ENCODE measurements at places on chromosomes 1 and 21.

- no peak for DNase-seq
Observed at GRCh38 chr1:90621986-90622385, 95.1 kb downstream of the BARHL2 start.

DNA sequence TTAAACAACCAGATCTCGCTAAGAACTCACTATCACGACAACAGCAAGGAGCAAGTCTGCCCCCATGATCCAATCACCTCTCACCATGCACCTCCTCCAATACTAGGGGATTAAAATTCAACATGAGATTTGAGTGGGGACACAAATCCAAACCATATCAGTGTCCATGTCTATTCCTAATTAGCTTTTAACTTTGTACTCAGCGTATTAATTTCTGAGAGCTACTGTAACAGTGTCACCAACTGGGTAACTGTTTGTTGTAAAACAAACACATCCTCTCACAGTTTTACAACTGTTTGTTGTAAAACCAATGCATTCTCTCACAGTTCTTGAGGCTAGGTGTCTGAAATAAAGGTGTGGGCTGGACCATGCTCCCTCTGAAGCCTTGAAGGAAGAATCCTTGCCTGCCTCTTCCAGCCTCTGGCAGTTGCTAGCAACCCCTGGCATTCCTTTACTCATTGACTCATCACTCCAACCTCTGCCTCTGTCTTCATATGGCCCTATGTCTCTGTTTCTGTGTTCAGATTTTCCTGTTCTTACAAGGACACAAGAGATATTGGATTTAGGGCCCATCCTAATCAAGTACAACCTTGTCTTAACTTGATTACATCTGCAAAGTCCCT is 121.2 kb downstream of the LTN1 start:
- DNase-seq, result no peak

- no peak for DNase-seq
Observed at GRCh38 chr1:182059936-182060335, 1.6 kb downstream of the ZNF648 start.

DNA sequence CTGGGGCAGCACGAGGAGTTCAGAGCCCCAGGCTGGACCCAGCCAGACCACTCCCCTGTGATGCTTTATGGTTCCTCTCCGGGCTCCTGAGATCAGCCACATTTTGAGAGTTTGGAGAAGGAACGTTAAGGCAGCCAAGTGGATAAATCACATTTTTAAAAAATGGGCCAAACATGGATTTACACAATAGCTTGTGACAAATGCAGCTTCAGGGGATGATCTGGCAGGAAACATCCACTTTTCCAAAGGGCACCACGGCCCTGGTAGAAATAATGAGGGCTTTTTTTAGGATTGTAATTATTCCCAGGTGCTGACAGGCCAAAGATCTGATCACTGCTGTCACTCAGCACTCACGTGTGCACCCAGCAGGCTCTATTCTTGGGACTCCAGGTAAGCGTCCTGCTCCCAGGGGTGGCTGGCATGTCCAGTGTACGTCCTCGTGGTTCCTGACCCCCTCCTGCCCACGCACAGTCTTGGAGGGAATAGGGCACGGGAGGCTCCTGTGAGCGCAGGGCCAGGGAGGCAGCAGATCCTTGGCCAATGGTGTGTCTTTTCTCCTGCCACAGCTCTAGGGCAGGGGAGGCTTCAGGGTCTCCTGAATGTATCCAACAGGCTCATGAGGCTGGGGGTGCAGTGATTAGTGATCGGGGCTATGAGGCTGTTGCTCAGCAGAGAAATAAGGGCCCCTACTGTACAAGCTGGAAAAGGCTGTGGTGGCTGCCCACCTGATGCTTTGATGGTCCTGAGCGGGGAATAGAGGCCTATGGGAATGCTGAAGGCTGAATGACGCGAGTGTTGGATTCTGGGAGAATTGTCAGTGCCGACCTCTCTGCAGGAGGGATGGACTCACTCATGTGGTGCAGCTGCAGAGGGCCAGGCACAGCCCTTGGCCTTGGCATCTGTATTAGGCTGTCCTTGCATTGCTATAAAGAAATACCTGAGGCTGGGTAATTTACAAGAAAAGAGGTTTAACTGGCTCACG is 415.7 kb downstream of the PTPRU start:
- DNase-seq, result no peak

DNA sequence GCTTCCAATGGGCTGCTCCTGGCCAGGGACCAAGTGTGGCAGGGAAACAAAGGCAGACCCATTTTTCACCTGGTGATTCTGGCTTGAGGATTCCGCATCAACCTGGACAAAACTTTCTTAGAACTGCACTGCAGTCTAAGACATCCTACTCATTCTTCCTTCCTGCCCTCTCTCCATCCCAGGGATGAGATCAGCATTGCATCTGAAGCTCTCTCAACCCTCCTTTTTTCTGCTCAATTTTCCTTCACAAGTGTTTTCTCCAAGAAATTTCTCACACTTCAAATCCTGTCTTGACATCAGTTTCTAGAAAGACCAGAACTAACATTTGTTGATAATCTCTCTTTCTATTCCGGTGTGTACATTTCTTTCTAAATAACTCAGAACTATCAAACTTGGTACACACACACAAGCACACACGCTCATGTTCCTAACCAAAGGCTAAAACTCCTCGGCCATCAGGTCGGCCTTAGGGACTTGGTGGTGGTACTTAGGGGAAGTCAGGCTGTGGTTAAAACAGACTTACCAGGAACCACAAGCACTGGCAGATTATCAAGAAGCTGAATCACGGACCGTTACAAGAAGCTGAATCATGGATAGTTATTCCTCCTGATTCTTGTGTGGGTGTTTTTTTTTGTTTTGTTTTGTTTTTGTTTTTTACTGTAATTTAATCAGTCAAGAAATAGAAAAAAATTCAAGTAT is 21.0 kb upstream of the CXADR start:
- DNase-seq, result no peak

- DNase-seq, result no peak
Observed at GRCh38 chr21:45443595-45444181, 38.7 kb downstream of the COL18A1 start.

DNA sequence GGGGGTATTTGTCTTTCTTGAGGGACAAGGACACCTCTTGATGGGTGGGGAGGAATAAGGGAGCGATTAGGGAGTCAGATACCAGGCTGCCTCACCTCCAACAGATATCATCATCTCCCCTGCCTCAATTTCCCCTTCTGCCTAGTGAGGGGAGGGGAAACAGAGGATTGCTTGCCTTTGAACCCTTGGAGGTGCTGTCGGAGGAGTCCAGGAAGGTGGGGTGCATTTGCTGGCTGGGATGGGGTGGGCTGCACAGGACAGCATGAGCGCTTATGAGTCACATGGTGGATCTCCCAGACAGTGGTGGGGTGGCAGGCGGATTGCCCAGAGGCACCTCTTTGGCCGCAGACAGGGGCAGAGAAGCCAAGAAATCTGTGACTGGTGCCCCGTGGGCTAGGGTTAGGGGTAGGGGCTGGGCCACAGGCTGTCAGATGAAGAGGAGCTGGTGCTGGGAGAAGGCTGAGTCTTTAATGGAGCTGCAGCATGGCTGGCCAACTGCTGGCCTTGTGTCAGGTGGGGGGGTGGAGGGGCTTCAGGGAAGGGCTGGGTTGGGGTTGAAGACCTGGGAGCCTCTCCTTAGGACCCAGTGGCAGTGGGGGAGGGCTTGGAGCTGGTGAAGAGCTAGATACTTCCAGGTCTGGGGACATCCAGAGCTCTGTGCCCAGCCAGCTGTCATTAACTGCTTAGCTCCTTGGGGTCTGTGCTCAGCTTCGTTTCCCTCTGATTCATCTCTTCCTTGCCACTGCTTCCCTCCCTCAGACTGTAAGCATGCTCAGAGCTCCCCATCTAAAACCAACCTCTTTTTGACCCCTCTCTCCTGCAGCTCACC is 7.0 kb upstream of the ADORA1 start:
- no peak for DNase-seq

- no peak for DNase-seq
Observed at GRCh38 chr1:30270461-30270860, 452.9 kb downstream of the MATN1 start.

GRCh38 chr1:222042120-222042519 is 300.2 kb upstream of the DUSP10 start:
- DNase-seq, result no peak

DNA sequence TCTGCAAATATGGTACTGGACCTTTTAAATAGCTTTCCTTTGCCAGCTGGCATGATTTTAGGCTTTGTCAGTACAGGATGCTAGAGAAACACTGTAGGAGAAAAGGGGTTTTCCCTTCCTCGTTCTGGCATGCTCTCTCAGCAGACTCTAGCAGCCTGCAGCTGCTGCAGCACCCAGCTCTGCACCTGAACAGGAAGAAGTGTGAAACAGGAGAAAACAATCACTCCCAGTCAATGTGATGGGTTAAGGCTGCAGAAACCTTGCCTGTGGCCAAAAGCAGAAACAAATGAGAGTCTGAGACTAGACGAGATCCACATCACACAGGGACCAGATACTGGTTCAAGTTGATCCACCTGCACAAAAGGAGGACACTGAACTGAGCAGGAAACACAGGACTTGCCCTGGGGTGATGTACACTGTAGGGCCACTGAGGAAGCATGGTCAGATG is 21.2 kb downstream of the OVGP1 start:
- no peak for DNase-seq

DNA sequence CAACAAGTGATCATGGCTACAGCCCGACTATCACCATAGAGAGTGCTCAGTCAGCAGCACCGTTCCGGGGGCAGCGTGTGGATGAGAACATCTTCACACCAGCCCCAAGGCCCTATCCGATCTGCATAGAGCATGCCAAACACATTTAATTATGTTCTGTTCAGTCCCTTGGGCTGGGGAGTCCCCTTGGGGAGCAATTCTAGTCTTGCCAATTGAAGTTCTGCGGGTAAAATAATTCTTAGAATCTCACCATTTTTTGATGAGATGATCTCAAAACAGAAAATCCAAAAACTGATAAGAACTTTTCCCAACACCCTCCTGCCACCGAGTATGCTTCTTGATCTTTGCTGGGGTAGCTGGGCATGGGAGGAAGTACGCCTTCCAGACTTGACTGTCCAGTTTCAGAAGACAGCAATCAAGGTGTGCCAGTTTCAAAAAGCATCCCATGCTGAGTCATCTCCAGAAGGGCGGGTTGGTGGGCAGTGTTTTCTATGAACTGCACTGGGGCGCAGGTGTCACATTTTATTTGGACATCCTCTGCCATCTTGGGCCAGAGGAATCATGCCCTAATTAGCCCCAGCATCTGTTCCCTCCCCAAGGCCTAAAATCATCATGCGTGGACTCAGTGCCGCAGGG is 20.8 kb upstream of the PTPRF start:
- DNase-seq, result no peak

DNA sequence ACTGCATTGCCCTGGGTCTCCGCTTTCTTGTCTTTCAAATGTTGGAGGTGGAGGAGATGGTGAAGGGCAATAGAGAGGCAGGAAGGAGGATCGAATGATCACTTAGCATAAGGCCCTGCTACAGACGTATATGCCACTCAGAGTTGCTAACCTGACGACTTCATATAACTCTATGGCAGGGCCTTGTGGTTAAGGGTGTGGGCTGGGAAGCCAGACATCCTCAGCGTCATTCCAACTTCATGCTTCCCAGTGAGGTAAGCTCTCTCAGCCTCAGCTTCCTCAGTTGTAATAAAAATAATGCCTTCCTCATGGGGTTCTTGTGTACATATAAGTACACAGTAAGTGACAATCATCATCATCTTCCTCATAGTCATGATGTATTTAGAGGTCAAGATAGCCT is 54.6 kb downstream of the CASQ2 start:
- no peak for DNase-seq

DNA sequence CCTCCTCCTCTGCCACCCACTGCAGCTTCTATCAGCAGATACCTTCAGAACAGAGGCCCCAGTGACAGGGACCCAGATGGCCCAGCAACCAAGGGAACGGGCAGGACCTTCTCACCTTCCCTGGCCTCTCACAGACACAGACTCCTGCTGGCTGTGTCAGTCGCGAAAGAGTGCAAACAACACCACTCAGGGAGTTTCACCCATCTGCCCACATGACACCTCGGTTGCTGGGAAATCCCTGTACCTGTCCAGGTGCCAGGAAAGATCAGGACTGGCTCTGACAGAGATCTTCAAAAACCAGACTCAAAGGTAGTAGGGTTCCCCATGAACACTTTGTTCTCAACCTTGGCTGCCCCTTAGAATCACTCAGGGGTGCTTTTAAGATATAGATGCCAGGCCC is 83.5 kb upstream of the HIVEP3 start:
- no peak for DNase-seq

- DNase-seq, result no peak
Observed at GRCh38 chr1:43455213-43455889, 1.6 kb upstream of the HYI start.

- DNase-seq, result no peak
Observed at GRCh38 chr1:167750641-167751040, 28.9 kb downstream of the MPZL1 start.

- no peak for DNase-seq
Observed at GRCh38 chr1:56345831-56346230, 233.5 kb downstream of the PLPP3 start.
